Renal cortex interstitium (tissue), 15 donors: ENCODE measurements at places on chromosomes 6 and 20.

GRCh38 chr20:59752101-59752586 is 147.8 kb downstream of the PHACTR3 start:
- DNase-seq, result no peak

DNA sequence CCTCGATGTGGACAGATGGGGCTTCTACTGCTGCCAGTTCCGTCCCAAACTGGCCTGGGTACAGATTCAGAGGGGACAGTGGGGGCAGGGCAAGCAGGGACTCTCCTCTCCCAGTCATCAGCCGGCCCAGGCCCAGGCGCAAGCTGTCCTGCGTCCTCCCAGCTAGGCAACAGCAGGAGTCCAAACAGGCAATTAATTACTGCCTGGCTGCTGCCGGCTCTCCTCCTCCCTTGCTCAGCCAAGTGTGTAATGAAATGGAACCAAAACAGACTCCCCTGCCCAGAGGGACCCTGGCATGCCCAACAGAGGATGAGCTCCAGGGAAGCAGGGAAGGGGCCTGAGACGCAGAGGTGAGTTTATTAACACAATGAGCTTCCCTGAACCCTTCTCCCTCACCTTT is 17.8 kb upstream of the SLC32A1 start:
- DNase-seq, result no peak

GRCh38 chr6:148835920-148836441 is 89.2 kb downstream of the UST start:
- no peak for DNase-seq

GRCh38 chr6:13407709-13408695 is 79.4 kb downstream of the GFOD1 start:
- DNase-seq, result no peak

DNA sequence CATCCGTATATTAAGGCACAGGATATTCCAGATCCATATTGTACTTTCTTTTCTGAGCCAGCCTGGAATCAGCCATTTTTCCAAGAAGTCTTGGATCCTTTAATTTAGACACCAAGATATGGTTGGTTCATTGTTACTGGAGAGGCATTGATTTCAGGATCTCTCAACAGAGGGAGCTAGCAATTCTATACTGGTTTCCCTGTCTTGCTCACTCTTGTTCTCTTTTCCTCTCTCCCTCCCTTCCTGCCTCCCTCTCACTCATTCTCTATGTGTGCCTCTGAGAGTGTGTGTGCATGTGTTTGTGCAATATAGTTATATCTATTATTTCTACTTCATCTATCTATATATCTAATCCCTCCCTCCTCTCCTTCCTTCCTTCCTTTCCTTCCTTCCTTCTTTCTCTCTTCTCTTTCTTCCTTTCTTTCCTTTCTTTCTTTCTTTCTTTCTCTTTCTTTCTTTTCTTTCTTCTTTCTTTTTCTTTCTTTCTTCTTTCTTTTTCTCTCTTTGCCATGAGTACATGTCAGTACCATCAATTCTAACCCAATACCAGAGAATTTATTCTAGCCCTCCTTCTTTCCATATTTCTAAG is 299.1 kb downstream of the EPHA7 start:
- DNase-seq, result no peak

DNA sequence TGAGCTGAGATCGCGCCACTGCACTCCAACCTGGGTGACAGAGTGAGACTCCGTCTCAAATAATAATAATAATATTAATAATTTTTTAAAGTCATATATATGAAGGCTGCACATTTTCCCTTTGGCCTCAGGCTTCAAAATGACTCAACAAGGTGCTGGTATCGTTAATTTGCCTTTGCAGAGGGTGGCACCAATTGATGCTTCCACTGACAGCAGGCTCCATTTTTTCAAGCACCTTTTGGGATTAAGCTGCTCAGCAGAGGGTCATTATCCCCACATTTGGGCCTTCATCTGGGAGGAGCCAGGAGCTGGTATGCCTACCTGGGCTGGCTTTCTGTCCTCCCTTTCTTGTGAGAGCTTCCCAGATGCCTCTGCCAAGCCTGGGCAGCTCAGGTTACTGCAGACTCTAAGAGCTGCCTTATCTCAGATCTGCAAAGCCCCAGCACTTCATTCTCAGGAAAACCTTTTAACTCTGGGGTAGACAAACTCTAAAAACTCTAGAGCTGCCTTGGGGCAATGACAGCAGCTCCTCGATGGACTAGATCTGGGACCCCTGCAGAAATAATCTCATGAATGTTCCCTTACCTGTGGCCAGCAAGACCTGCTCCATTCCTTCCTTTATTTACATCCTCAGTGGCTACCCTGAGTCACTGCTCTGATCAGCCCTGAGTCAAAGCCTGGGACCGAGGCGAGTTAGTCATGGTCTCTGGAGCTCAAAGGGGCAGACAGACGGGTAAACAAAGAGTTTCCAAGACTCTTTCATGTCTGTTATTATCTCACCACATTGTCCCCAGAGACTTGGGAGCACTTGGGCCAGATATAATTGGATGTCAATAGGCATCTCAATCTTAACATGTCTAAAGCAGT is 80.0 kb upstream of the EYA2 start:
- DNase-seq, result no peak

GRCh38 chr6:47168180-47168579 is 126.0 kb upstream of the ADGRF1 start:
- DNase-seq, result no peak

GRCh38 chr20:51797357-51798025 is 4.8 kb downstream of the SALL4 start:
- no peak for DNase-seq

- DNase-seq, result no peak
Measured at GRCh38 chr6:40896696-40897095, 142.3 kb downstream of the UNC5CL start.

GRCh38 chr6:34241351-34242215 is 4.9 kb downstream of the HMGA1 start:
- no peak for DNase-seq

- no peak for DNase-seq
Measured at GRCh38 chr6:1124885-1125284, 187.0 kb upstream of the FOXQ1 start.

DNA sequence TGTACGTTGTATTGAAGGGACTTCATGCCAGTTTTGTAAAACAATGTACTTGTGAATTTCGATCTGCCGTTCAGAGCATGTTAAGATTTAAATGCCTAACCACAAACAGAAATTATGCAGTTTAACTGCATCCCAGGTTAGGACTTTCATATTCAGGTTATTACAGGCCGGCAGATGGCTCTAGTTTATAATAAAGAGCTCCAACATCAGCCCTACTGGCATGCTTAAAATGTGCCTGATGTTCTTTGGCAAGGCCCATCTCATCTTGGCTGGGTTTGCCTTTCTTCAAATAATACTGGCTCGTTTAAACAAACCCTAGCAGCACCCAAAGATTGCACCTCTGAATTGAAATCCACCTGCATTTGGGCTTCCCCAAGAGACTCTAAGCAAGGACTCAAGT is 169.3 kb upstream of the RIN2 start:
- no peak for DNase-seq

GRCh38 chr20:34110745-34111641 is 1.1 kb downstream of the EIF2S2 start:
- DNase-seq, result peak; percentile 18

GRCh38 chr6:96926425-96926824 is 1.9 kb downstream of the KLHL32 start:
- no peak for DNase-seq

GRCh38 chr20:62592506-62593177 is 49.7 kb upstream of the SLCO4A1 start:
- no peak for DNase-seq

DNA sequence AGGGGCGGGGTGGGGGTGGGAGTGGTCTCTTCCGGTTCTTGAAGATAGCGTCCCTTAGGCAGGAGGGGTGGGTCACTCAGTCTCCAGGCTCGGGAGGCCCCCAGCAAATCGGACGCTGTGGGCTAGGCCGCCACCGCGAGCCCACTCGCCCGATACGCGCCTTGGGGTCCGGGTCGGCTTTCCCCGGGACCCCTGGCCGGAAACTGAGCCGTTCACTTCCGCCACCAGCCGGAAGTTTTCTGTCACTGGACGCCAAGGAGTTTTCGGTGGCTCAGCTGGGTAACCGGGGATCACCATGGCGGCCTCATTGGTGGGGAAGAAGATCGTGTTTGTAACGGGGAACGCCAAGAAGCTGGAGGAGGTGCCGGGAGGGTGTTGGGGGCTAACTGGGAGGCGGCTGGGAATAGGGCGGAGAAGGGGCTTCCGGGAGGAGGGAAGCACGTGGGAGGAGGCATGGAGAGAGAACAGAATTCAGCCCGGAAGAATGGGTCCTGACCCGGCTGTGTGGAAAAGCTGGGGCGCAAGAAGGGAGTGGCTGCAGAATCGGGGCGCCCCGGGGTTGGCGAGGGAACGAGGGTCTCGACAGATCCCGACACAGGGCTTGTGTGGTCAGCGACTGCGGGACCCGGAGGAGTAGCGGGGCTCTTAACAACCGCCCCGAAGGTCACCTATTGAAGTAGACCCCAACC is at the start of gene ITPA:
Gene ITPA, plus strand, starts transcription at position 242 of the 689 bp plus-strand sequence. Its CDS starts 54 bp downstream, at position 296.
- no peak for DNase-seq

GRCh38 chr6:80541181-80541580 is 434.7 kb downstream of the BCKDHB start:
- DNase-seq, result no peak

DNA sequence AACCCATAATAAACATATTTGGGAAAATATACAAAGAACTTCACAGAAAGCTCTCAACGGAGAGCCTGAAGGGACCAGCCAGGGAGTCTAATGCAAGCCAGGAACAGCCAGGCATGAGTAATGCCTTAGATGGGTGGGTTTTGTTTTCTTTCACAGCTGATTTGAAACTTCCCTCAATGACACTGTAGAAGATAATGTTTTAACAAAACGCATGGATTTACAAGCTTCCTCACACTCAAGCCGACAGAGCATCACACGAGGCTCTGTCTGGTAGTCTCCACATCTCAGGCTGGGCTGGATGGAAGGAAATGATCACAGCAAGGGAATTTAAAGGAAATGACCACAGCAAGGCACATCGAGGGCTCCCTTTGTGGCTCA is 113.9 kb downstream of the GMPR start:
- DNase-seq, result no peak

DNA sequence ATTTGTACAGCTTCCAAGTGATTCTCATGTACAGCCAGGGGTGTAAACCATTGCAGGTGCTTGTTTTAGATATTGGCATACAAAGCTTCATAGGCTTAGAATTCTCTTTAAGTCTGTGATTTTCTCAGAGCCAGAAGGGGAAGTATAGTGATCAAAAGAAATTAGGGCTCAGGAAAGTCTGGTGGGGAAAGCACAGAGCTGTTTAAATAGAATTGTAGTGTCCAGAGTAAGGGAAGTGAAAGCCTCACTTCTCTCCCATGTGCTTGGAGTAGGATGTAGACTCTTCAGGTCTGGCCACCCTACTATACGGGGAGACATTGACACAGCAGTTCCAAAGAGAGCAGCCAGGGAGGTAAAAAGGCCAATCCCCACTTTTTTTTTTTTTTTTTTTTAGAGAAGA is 10.4 kb downstream of the GCNT2 start:
- DNase-seq, result no peak

GRCh38 chr20:53778041-53778516 is 184.4 kb upstream of the ZNF217 start:
- DNase-seq, result no peak

GRCh38 chr20:62787866-62788265 is 8.4 kb upstream of the MRGBP start:
- DNase-seq, result no peak

DNA sequence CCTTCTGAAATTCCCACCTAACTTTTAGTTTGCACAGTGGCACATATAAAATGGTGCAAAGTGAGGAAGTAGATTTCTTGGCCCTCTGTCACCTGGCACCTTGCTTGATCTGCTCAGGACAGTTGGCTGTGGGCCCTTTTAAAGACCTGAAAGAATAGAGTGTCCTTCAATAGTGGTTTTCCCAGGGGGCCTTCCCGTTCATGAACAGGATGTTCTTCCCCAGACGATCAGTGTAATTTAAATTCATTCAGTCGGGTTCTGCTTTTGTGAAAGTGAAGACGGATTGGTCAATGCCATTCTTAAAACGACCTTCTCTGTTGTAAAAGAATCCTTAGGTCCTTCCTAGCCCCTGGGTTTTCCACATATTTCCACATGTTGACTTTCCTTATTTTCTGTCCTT is 178.5 kb downstream of the SASH1 start:
- DNase-seq, result no peak

- no peak for DNase-seq
Measured at GRCh38 chr20:15091421-15092037, 754.1 kb upstream of the FLRT3 start.

DNA sequence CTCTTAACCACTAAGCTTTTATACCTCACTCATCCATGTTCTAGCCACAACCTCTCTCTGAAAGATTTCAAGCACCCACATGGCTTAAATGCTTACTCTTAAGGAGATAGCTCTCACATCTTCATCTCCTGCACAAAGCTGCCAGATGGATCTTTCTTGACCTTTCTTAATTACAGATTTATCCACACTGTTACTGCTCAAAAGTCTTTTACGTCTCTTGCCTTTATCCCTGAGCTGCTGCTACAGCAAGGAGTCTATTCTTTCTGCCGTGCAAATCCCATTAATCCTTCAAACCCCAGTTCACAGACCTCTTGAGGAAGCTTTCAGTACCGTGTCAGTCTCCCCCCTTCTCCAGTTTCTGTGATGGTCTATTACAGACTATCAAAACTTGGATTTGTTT is 54.6 kb downstream of the B4GALT5 start:
- DNase-seq, result no peak

GRCh38 chr6:39411465-39411864 is 89.0 kb upstream of the KCNK16 start:
- DNase-seq, result no peak

DNA sequence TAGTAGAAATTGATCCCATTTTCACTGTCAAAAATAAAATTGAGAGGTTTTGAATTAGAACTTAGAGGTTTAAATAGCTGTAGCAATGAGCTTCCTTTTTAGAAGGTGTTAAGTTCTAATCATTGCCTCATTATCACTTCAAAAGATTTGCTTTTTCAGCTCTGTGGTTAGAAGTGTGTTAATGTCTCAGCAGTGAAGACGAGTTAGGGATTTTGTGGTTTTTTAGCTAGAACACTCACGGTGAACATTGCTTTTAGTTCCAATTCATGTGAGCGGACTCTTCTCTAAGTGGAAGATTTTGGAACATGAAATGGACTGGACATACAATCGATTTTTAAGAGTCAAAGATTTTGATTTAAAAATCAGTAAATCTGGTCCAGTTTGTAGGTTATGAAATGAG is 12.7 kb upstream of the IFNGR1 start:
- DNase-seq, result no peak

DNA sequence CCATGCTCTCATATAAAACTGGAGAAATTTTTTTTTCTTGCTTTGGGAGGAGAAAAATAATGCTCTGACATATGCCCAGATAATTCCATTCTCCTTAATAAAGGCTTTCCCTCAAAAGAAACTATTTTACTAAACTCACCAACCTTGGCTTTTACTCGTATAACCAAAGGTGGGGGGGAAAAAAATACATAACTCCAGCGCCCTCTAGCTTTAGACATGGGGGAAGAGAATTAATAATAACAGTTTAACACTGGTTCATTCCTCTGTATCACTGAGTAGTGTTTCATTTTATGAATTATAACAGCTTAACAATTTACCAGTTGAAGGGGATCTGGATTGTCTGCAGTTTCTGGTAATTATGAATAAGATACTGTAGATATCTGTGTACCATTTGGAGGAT is 1226.1 kb downstream of the GRIK2 start:
- no peak for DNase-seq
